ENCODE measurements at places on chromosomes 7 and 10. TPM values are rescaled to one million over a fixed set of nuclear protein-coding genes. Genes with fewer than 3 reads are reported as not detected.

COL1A2 gene
- not detected for polyA plus RNA-seq

GRCh38 chr10:131043039-131043691 is 268.4 kb downstream of the TCERG1L start:
- H3K4me1 ChIP-seq = no peaks in the 10 kb centered on the region
- no peak overlapping the region for H3K27ac ChIP-seq
- no peak overlapping the region for H3K4me3 ChIP-seq
- H3K27me3 ChIP-seq = no peaks in the 10 kb centered on the region

DNA sequence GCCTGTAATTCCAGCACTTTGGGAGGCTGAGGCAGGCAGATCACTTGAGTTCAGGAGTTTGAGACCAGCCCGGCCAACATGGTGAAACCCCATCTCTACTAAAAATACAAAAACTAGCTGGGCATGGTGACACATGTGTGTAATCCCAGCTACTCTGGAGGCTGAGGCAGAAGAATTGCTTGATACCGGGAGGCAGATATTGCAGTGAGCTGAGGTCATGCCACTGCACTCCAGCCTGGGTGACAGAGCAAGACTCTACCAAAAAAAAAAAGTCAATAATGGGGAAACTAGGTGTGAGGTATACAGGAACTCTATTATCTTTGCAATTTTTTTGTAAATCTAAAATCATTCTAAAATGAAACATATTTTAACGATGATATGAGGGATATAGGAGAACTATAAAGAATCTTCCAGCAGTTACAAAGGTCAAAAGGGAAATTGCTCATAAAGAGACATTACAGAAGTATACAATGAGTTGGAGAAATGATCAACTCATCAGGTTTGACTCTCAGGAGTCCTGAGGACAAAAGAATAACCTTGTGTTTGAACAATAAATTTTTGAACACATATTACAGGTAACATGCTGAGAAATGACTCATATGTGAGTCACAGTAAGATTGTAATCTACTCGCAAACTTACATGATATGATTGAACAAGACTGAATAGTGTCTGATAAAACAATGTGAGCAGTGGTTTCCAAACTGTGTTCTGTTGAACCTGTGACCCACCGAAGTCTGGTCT is 272.6 kb downstream of the FGFR2 start:
- H3K27ac ChIP-seq = no peak overlapping the region
- no peaks in the 10 kb centered on the region for H3K36me3 ChIP-seq
- H3K4me3 ChIP-seq = no peak overlapping the region
- no peaks in the 10 kb centered on the region for H3K4me1 ChIP-seq

DNA sequence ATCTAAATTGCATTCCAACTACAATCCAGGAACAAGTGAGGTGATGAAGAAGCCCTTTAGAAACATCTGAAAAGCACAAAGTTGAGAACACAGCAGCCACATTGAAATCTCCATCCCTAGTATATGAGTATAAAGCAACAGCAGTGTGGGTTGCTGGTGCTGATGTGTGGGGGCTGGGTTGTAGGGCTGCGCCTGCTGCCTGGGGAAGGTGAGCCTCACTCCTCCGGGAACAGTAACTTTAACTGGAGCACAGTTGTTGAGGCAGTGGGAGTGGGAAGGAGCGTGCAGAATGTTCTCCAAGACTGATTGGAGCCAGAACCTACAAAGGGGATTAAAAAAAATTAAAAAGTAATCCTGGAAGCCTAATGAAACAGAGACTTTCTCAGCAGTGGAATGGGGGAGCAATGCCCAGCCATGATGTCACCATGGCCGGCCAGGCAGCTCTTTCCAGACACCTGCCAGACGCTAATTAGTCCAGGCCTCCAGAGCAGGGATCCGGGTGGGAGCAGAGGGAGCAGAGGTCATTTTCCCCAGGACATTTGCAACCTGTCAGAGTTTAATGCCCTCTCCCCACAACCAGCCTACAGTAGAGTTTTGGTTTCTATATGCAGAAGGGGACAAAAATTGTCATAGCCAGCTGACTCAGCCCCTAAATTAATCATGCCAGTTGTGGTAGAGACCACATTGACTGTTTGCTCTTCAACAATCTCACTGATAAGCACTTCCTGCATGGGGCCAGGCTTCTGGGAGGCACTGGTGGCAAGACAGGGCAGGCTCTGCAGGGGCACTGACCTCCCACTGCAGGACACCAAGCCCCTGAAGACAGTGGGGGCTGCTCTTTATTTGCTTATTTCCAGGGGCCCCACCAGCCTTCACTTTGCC is 133.0 kb upstream of the ZNF32 start:
- no peak for DNase-seq
- no peak overlapping the region for H3K27ac ChIP-seq
- no peaks in the 10 kb centered on the region for H3K4me1 ChIP-seq
- H3K27me3 ChIP-seq = no peaks in the 10 kb centered on the region
- no peak overlapping the region for H3K4me3 ChIP-seq

Measured in naive B cell (primary cell).